ENCODE measurements at places on chromosomes 16 and 17.

GRCh38 chr17:47844814-47845715, 4.0 kb upstream of the SCRN2 start:
- DNase-seq: no peak

GRCh38 chr17:71970312-71970711, 150.5 kb upstream of the SOX9 start:
- DNase-seq: no peak

GRCh38 chr16:70712942-70713341, 27.1 kb upstream of the MTSS2 start:
- no peak for DNase-seq

GRCh38 chr17:6574687-6575595, 18.6 kb upstream of the PITPNM3 start:
- peak; percentile 44 for DNase-seq

DNA sequence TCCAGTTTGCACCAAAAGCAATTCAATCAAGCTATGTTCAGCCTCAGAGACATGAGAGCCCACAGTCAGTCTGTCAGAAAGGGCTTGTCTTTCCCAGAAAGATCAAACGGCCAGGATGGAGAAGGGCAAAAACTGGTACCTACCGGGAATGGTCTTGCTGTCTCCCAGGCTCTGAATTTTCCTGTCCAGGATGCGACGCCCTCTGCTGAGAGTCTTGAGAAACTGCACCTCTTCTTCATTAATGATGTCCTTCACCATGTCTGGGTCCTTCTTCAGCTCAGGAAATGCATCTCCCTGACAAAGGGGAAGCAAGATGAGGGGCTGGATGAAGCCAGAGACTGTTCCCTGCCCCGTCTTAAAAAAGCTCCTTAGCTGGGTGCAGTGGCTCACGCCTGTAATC, 15.8 kb upstream of the EXOSC6 start:
- DNase-seq: peak; percentile 49

Measured in myocyte (in vitro differentiated cells).